ENCODE measurements at places on chromosomes 13 and 19.

GRCh38 chr19:54937926-54938325 lies 9.4 kb downstream of the NLRP7 start:
- no peak for DNase-seq

- no peak for DNase-seq
Observed at GRCh38 chr13:21326155-21327031, 132.7 kb downstream of the ZDHHC20 start.

GRCh38 chr13:110388108-110388943 lies 81.2 kb downstream of the COL4A2 start:
- no peak for DNase-seq

- DNase-seq: no peak
Observed at GRCh38 chr13:41780715-41781706, 179.9 kb downstream of the VWA8 start.

DNA sequence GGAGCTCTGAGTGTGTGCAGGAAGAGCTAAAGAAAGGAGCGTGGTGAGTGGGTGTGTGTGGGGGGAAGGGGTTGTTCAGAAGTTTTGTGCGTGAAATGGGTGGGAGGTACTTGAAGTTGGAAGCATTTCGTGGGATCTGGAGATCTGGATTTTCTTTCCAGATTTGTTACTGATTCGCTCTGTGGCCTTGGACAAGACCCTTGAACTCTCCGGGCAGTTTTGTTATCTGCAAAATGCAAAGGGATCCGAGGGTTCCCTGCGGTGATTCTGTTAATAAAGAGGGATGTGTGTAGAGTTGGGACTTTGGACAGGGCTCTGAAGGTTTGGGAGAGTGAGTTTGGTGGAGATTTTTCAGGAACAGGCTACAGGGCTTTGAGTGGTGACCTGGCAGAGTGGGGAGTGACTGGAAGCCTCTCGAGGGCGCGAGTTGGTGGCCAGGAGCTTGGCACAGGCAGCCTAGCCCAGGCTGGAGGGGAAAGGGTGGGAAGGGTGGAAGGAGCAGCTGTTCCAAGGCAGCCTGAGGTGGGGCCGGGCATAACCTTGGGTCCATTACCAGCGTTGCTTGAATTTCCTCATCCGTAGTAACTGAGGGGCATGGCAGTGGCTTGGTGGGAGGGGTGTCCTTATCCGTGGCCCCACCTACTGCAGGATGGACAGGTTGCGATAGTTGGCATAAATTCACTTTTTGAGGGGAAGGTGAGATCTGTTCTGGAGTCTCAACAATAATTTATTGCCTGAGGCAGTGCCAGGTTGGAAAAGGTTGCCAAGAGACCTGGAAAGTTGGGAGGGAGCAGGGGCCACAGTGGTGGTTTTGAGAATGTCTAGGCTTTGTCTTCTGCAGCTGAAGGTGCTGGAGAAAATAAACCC lies 2.1 kb downstream of the ACTN4 start:
- DNase-seq: no peak

- no peak for DNase-seq
Observed at GRCh38 chr13:109235901-109236300, 550.5 kb downstream of the IRS2 start.

- DNase-seq: no peak
Observed at GRCh38 chr13:93915269-93915809, 564.1 kb downstream of the DCT start.

DNA sequence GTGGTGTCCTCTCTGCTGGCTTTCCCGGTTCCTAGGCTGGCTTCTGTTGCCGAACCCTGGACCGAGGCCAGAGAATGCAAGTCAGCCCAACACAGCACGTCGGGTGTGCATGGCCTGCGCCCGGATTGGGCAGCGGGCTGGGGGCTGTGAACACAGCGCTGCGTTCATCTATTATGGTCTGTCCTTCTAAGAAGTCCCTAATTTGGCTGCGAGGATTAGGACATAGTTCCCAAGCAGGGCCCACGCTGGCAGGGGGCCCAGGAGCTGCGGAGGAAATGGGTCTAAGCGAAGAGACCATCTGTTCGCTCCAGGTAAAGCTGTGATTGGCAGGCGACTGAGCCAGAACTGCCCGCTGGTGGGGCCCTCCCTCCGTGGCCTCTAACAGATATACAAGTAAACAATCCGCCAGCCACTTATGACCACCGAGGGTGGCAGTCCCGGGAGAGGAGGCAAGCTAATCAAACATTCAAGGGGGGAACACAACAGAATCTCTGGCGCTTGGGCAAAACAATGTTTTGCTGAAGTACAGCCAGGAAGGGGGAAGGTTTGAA lies 6.0 kb downstream of the SYCE2 start:
- peak; percentile 82 for DNase-seq

- no peak for DNase-seq
Observed at GRCh38 chr13:110923777-110924638, 9.1 kb upstream of the ANKRD10 start.

- no peak for DNase-seq
Observed at GRCh38 chr13:23690668-23691067, 120.5 kb downstream of the TNFRSF19 start.

DNA sequence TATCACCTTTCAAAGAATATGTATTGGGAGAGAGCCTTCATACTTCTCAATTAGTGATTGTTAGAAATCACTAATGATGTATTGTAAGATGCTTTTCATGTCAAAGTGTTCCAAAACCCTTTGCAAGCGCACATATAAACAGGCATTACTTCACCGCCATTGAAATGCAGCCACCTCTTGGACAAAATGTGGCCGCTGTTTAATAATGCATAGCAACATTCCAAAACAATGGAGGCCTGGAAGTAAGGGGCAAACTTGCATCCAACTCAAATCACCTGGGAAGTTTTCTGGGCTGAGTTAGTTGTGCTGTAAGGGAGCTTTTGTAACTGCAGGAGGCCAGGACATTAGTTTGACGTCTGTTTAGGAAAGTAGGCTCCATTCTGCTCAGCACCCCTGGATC lies 438.1 kb downstream of the FGF9 start:
- no peak for DNase-seq

- no peak for DNase-seq
Observed at GRCh38 chr13:20193162-20193906, 596 bp upstream of the GJB2 start.

GRCh38 chr19:3801412-3802096 lies 15.4 kb upstream of the MATK start:
- DNase-seq: no peak

GRCh38 chr19:21566073-21566472 lies 60.7 kb downstream of the ZNF429 start:
- DNase-seq: no peak

DNA sequence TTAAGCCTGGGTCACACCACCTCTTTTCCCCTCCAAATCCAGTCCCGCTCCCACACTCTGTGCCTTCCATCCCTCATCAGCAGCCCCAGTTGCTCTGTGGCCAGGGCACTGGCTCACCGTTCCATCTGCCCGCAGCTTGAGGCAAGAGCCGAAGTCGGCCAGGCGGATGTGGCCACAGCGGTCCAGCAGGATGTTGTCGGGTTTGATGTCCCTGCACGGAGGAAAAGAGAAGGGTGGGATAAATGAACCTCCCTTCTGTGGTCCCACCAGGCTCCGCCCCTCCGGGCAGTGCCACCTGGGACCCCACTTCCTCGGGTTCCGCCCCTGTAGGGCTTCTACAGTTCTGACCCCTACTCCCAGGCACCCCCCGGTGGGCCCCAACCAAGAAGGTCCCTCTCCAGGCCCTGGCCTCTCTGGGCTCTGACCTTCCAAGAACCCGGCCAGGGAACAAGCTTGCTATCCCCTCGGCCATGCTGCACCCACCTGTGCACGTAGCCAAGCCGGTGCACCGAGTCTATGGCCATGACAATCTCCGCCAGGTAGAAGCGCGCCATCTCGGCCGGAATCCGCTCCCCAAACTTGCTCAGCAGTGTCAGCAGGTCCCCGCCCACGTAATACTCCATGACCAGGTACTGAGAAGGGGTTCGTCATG lies 4.2 kb downstream of the DMPK start:
- DNase-seq: no peak

DNA sequence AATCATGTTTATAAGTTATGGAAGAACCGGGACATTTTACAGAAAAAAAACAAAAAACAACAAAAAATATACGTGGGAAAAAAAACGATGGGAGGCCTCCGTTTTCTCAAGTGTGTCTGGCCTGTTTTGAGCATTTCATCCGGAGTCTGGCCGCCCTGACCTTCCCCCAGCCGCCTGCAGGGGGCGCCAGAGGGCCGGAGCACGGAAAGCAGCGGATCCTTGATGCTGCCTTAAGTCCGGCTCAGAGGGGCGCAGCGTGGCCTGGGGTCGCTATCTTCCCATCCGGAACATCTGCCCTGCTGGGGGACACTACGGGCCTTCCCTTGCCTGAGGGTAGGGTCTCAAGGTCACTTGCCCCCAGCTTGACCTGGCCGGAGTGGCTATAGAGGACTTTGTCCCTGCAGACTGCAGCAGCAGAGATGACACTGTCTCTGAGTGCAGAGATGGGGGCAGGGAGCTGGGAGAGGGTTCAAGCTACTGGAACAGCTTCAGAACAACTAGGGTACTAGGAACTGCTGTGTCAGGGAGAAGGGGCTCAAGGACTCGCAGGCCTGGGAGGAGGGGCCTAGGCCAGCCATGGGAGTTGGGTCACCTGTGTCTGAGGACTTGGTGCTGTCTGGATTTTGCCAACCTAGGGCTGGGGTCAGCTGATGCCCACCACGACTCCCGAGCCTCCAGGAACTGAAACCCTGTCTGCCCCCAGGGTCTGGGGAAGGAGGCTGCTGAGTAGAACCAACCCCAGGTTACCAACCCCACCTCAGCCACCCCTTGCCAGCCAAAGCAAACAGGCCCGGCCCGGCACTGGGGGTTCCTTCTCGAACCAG lies 1.8 kb upstream of the APOE start:
- peak; percentile 88 for DNase-seq

- DNase-seq: no peak
Observed at GRCh38 chr13:106568299-106569003, 514 bp upstream of the ARGLU1 start.

- DNase-seq: no peak
Observed at GRCh38 chr19:10111405-10111811, at the start of gene P2RY11. Gene P2RY11, plus strand, starts transcription at chr19:10111693. Its CDS starts 29 bp downstream, at chr19:10111722.

Measured in sciatic nerve (tissue), 2 donors.